ENCODE measurements at places on chromosomes 4 and X. TPM values are rescaled to one million over a fixed set of nuclear protein-coding genes. Genes with fewer than 3 reads are reported as not detected.

Gene YY2
- total RNA-seq, result 0.93 TPM

DNA sequence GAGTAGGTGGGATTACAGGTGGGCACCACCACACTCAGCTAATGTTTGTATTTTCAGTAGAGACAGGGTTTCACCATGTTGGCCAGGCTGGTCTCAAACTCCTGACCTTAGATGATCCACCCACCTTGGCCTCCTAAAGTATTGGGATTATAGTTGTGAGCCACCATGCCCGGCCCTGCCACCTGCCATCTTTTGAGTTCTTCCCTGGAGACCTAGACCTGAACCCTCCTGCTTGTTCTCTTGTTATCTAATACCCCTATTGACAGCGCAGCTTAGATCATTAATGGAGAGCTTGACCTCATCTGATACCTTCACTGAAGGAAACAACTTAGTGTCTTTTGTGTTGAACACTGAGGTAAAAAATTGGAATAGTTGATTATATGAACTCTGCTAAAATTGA is 53.6 kb downstream of the HTT start:
- peaks cover 2% of the 10 kb centered on the region for H3K4me1 ChIP-seq
- no peaks in the 10 kb centered on the region for H3K27me3 ChIP-seq
- H3K36me3 ChIP-seq, result peaks cover 53% of the 10 kb centered on the region
- H3K27ac ChIP-seq, result no peak overlapping the region
- DNase-seq, result no peak

DNA sequence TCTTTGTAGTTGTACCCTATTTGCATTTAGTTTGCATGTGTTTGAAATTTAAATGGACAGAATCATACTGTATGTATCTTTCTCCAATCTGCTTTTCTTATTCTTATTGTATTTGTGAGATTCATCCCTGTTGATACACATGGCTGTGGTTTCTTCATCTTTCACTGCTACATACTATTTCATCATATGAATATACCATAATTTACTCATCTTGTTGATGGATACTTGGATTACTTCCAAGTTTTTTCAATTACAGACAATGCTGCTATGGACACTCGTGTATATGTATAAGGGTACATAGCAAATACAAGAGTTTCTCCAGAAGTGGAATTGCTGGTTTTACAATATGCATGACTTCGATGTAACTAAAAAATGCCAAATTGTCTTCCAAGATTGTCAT is 11.8 kb upstream of the KLHL8 start:
- H3K27ac ChIP-seq, result no peak overlapping the region
- no peaks in the 10 kb centered on the region for H3K27me3 ChIP-seq
- H3K4me3 ChIP-seq, result no peak overlapping the region

Gene CSAG2
- total RNA-seq, result not detected

DNA sequence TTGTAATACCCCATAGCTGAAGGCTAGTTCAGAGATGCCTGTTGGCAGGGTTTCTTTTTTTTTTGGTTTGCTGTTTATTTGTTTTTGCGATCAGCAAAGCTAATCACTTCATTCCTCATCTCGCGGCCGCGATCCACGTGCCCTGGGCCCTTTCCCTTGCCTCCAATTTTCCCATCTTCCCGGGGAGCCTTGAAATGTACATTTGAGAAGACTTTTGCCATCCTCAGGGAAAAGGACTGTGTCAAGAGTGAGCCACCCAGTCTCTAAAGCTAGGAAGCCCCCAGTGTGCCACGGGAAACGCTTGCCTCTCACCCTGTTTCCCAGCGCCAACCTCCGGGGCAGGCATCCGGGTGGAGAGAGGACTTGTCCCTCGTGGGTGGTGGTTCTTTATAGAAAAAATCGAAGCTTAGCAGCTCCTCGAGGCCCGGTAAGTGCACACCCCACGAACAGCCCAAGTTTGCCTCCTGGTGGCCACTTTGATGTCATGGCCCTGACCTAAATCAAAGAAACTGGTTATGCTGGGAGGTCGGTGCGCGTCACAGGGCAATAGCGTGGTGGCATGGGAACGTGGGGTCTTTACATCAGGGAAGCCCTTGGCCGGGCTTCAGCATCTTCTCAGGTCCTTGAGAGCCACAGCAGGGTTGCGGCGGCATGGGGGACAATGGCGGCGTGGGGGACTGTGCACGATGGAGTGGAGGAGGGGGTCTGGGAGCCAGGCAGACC is 42.0 kb downstream of the MAP7D3 start:
- DNase-seq, result peak; percentile 60
- peak overlapping the region; percentile 42 for H3K27ac ChIP-seq
- peaks cover 30% of the 10 kb centered on the region for H3K27me3 ChIP-seq
- H3K4me3 ChIP-seq, result no peak overlapping the region
- H3K4me1 ChIP-seq, result peaks cover 17% of the 10 kb centered on the region

Gene NDST4
- total RNA-seq, result 1.6 TPM

DNA sequence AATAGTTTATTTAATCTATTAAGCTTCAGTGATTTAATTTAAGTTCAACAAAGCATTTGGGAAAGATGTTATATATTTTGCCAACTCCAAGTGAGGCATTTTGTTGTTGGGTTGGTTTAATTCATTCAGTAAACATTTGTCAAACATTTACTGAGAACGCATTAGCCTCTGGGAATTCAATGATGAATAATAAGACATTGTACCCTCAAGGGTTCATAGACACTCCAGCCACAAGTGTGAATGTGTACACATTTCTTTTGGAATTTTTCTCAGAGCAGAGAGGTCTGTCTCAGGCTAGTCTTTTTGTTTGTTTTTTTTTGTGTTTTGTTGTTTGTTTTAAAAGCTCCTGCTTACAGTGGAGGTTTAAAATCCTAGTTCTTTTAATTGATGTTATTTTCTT is 203.9 kb downstream of the SOWAHB start:
- H3K36me3 ChIP-seq, result no peaks in the 10 kb centered on the region
- H3K27me3 ChIP-seq, result peaks cover 12% of the 10 kb centered on the region
- no peak overlapping the region for H3K27ac ChIP-seq
- H3K4me3 ChIP-seq, result no peak overlapping the region
- DNase-seq, result no peak

- H3K4me3 ChIP-seq, result no peak overlapping the region
- H3K27ac ChIP-seq, result no peak overlapping the region
- peaks cover 2% of the 10 kb centered on the region for H3K27me3 ChIP-seq
- H3K4me1 ChIP-seq, result peaks cover 14% of the 10 kb centered on the region
Observed at GRCh38 chrX:153766098-153766817, 2.2 kb downstream of the PLXNB3 start.

Data from muscle of leg (tissue), 16 donors.